ENCODE measurements at places on chromosomes 6 and 20.

GRCh38 chr20:53876956-53877355 is 193.4 kb downstream of the BCAS1 start:
- no peak for DNase-seq

DNA sequence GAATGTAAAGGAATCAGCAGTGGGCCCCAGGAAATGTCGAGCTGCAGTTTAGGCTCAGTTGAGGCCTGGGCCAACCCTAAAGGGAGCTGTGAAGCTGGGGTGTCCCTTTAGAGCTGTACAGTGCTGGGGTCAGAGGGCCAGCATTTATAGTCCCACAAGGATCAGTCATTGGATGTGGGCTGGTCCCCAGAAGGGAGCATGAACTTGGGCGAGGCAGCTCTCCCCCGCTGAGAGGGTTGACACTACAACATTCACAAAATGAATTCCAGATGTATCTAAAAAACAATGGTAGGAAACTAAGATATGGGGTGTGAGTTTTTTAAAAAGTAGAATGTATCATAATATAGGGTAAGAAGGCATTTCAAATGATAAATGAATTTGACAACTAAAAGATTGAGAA is 29.7 kb upstream of the TMX4 start:
- no peak for DNase-seq

DNA sequence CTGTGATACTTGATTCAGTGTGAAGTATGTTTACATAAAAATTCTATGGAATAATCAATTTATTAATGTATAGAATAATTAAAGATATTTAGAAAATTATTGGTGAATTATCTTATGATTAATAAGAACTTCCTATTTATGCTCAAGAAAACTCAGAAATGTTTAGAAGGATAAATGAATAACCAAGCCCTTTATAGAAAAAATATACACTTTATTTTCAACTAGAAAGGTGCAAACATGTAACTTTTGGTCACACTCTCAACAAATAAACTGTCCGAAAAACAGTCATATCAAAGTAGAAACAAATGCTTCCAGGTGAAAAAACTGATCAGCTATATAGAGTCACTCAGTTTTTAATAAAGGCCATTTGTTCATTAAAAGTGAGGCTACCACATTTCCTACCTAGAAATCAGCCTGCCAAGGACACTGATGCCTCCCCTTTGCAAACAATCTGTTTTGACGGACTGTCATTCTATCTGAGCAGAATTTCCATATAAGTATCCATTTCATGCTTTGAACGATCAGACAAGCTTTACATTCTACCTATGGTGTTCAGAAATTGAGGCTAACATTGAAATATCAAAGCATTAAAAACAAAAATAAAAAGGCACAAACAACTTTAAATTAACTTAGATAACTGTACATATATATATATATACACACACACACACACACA is 3.0 kb downstream of the CCN2 start:
- peak; percentile 59 for DNase-seq

DNA sequence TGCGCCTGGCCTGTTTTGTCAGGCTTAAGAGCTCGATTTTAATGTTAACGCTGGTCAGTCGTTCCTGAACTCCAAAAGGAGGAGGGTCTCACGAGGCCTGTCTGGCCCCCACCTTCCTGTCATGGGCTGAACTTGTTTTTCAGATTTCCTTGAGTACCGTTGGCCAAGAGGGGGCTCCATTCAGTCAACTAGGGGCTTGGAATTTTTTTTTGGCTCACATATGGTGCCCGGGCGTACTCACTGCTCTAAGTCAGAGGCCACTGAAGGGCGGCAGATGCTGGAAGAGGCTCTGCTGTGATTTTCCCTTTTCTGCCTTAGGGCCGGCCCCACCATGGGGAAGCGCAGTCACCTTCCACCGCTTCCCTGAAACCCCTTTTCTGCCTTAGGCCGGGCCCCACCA is 6.9 kb upstream of the BIRC7 start:
- no peak for DNase-seq

- no peak for DNase-seq
Observed at GRCh38 chr6:42962502-42963178, 2.1 kb downstream of the GNMT start.

- DNase-seq, result no peak
Observed at GRCh38 chr6:5201271-5201670, 59.5 kb downstream of the LYRM4 start.

- DNase-seq, result peak; percentile 71
Observed at GRCh38 chr6:75205776-75206575, at the start of gene COL12A1. COL12A1 (minus strand) TSS chr6:75206053; CDS start chr6:75202792, 3,261 bp downstream.

- no peak for DNase-seq
Observed at GRCh38 chr6:169168302-169168630, 85.4 kb downstream of the THBS2 start.

DNA sequence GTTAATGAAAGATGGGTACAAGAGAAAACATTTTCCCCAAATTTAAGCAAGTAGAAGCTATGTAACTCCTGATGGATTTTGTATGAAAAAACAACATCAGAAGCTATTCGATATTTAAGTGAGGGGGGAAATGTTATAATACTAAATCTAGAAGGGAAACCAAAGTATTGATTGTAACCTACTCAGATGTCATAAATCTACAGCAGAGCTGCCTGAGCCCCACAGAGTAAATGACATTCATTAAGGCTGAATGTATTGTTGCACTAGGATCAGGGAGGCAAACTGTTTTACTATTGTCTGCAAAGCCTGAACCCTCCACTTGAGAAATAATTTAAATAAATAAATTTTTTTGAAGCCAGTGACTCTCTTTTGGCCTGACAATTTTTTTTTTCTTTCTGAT is 19.3 kb downstream of the ANKRD6 start:
- no peak for DNase-seq

DNA sequence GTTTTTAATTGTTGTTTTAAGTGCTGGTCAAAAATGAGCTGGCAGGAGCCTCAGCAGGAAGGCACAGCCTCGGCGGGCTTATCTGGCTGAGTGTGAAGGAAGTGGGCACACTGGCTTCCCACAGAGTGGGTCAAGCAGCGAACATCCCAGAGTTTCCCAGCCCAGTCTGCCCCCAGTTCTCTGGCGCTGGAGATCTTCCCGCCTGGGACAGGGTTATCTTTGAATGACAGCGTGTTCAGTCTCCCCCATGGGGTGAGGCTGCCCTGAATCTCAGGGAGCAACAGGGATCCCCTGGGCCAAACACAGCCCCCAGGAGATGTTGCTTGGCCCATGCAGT is 122.2 kb upstream of the PTPN1 start:
- DNase-seq, result peak; percentile 36

DNA sequence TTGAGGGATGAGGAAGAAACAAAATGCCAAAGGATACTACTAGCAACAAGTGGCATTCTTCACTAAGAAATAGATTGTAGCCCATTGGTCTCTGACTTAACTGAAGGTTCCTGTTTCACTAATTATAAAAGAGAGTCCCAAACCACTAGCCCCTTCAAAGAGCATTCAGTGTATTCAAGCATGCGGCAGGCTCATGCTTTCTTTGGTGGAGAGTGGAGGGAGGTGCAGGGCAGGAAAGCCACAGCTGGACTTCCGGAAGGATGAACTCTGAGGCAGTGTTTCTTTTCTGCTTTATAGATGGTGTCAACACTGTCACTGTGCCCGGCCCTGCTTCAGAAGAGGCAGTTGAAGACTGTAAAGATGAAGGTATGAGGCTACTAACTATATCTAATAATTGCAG is 636.1 kb downstream of the KIF16B start:
- no peak for DNase-seq

GRCh38 chr6:123777563-123777962 is 26.1 kb upstream of the NKAIN2 start:
- no peak for DNase-seq

DNA sequence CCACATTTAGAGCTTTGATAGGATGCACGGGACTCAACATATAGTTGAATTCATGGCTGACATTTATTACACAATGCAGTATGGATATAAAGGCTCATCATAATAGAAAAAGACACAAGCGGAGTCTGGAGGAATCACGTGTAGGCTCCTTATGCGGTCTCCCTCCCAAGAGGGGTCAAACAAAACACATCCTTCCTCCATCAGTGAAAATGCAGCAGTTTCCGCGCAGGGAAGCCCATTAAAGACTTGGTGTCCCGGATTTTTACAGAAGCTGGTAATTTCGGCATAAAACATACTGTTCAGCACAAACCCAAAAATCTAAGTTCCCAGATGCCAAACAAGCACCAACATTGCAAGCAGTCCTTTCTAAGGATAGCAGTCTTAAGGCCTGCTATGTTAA is 1.1 kb downstream of the USP45 start:
- no peak for DNase-seq

DNA sequence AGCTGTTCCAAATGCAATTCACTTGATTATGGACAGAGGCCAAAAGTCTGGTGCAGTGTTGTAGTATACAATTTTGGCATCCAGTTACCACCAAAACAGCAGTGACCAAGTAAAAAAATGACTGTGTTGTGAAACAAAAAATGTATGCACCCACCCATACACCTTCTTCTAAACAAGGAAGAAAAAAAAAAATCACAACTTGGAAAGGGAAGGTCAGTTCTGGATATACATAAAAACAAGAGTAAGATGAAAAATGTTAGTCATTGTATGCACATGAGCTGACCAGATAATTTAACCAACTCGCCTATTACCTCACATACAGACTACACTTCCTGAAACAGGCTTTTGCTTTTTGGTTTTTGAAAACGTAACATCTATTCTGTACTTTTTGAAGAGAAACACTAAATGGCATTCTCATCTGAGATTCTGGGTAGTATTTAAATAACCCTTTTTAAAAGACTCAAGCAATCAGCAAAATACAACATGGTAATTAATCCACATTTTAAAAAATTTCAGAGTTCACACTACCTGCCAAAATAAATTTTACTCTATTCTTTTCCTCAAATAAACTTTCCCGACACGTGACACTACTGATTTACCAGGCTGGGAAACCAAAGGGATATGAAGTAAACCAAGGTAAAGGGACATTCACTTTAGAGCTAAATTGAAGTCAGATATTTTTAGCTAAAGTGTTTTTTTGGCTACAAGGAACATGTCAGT is 141.6 kb upstream of the SHLD1 start:
- DNase-seq, result peak; percentile 53

- DNase-seq, result peak; percentile 35
Observed at GRCh38 chr20:46000262-46000996, 8.3 kb upstream of the MMP9 start.

DNA sequence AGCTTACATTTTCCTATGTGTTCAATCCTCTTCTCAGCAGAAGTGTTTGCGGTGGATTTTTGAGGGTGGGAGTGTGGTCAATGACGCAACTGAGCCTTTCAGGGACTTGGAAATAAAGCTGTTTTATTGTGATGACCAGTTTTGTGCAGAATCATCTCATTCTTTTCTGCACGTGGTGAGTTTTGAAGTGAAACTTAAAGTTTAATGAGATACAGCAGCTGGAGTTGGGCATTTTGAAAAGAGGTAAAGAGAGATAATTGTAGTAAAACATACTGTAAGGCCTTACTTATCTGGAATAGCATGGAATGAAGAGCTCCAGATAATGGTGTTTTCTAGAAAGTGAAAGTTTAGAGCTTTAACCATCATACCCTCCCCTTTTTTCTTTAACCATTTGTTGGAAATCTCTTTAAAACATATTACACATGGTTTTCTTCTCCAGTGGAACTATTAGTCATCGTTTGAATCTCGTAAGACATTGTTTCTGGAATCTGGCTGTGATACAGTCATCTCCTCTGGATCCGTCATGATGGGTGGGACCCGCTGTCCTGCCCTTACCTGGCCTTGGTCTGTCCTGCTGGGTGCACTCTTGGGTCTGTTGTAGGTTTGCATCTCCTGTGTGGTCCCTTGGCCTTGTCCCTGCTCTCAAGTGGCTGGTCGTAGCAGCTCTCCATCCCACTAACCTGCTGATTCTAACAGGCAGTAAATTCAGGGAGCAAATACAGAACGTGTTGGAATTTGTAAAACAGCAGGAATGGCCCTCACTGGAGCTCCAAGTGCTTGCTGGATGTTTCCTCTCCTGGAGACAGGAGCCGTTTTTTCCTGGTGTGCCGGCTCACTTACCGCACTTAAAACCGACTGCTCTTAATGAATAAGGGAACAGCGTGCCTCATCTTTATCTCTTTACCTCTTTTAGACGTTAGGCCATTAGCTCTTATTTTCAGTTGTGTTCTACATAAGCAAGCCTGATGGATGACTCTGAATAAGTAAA is 29.8 kb downstream of the UST start:
- DNase-seq, result peak; percentile 88

DNA sequence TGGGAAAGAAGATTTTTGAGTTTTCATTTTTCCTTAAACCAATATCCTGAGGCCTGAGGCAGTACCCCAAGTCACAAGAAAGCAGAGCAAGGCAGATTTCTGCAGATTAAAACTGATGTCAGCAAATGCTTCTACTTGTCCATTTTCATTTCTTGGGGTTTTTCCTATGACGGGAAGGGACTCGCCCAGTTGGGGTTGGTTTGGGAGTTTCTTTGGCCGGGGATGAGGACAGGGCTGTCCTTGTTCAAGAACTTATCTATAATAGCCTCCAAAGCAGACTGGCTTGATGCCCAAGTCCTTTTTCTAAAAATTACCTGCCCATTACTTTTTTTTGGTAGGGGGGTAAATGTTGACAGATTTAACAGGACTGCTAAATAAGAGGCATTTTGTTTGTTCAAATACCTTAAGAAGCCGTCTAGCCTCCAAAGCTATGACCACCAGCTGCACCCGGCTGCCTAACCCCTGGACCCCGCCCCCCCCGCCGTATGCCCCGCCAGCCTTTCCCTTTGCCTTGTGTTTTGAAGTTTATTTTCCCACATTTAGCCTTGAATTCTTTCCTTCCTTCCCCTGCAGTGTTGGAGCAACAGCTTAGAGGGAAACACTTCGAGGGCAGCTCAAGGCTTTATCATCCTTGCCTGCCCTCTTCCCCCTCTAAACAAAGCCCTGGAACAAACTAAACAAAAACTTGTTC is 2.5 kb downstream of the KCNK5 start:
- no peak for DNase-seq

DNA sequence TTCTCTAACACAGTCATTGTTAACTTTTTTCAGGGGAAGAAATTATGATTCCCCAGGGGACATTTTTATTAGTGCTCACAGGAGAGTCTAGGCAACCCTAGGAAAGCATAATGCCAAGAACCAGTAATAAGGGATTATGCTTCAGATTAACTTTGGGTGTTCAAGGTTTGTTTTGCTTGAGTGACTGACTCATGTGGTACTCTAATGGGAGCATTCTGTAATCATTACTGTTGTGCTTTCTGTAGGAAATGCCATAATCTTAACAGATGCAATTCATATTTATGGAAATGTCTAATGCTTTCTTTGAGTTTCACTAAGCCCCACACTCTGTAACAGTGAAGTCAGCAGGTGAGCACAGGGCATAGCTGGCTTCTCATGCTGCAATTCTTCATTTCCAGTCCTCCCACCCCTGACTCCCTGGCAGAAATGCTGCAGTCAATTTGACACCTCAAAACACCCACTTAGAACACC is 263.4 kb upstream of the MAN1A1 start:
- no peak for DNase-seq

GRCh38 chr20:23484081-23484480 is 6.8 kb upstream of the CST8 start:
- no peak for DNase-seq

- peak; percentile 45 for DNase-seq
Observed at GRCh38 chr20:37651932-37652331, 41.9 kb upstream of the CTNNBL1 start.

DNA sequence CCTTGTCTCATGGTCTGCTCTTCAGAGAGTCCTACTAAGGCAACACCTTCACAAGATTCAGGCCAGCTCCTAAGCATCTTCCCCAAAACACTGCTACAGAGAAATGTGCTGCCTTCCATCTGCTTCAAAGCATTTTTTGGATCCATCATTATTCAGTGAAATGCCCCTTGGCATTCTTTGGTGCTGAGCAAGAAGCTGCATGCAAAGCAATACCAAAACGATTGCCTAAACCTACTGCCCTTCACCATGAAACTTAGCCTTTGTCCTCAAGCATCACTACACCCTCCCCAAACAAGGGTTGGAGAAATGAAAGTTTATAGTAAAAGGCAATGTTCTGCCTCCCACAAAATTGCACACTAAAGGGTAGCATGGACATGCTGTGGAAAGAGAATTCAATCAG is 93.5 kb downstream of the SNAP25 start:
- DNase-seq, result no peak

All from cardiac muscle cell (in vitro differentiated cells and primary cell).